ENCODE measurements at places on chromosomes 7 and 10.
A peak's percentile ranks its signal among the peaks of the same experiment; 100 is the strongest.

DNA sequence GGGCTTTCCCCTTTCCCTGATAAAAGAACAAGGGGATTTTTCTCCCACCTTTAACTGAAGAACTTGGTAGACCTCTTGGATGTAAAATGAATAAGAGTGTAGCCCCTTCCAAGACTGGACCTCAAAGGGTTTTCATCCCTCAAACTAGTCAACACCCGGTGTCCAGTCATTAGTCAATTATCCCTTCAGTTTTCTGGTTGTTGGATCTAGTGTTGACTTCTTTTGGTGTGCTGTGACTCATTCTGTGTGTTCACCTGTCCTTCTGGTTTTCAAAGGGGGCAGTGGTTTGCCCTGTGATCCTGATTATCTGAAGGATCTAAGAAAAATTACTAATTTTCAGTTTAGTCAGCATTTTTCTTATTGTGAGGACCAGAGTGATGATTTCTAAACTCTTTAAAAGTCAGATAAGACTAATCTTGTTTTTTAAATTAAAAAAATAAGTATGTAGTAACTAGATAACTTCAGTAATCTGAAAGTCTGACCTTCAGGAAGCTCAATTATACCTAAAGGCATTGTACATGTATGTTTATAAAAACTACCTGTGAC, 583.5 kb downstream of the CNTNAP2 start:
- DNase-seq, result no peak

DNA sequence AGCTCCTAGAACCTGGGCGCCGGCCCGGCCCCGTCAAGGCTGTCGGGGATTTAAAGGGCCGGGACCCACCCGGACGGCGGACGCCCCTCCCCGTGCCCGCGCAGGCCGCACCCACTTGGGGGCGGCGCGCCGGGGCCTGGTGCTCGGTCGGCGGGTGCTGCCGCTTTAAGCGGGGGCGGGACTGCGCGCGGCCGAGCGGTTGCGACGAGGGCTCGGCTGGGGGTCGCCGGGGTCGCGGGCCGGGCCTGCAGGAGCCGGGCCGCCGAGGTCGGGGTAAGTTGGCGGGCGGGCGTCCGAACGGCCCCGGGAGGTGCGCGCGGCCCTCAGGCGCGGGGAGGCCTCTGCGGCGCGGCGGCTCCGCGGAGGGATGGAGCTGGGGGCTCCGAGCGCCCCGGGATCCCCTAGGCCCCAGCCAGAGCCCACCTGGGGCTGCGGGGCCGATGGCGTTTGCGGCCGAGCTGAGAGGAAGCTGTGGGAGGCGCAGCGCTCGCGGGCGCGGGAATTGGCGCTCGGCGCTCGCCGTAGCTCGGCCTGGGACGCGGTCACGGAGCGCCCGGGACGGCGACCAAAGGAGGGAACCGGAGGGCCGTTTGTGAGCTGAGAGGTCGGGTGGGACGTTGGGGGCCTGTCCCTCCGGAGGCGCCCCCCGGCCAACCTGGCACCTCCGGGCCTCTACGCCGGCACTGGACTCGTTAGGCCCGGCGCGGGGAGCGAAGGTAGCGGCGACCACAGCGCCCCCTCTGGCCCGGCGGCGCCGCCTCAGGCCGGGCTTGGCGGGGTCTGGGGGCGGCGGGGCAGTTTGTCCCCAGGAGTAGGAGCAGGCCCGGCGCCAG, at the start of gene TRRAP:
TRRAP (plus strand) TSS at position 168 of the 833 bp plus-strand sequence. CDS start 2,619 bp downstream, outside the sequence.
- DNase-seq, result peak; percentile 61

- peak; percentile 45 for DNase-seq
Measured at GRCh38 chr7:14380881-14381280, 391.4 kb upstream of the ETV1 start.

DNA sequence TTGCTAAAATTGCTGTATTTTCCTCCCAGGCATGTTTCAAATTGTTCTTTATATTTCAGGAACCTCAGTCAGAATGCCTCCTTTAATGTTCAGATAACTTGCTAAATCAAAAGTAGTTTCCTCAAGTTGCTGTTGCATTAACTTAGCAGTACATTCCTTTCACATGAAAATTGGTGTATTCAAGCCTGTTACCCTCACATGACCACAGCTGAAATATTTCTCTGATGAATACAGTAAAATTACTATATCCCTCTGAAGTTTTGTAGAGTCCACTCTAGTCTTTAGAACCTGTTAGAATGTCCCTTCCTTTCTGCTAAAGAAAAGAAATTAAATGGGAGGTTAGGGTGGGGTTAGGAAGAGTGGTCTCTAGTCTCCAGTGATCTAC, 24.5 kb upstream of the C1GALT1 start:
- DNase-seq, result peak; percentile 94

DNA sequence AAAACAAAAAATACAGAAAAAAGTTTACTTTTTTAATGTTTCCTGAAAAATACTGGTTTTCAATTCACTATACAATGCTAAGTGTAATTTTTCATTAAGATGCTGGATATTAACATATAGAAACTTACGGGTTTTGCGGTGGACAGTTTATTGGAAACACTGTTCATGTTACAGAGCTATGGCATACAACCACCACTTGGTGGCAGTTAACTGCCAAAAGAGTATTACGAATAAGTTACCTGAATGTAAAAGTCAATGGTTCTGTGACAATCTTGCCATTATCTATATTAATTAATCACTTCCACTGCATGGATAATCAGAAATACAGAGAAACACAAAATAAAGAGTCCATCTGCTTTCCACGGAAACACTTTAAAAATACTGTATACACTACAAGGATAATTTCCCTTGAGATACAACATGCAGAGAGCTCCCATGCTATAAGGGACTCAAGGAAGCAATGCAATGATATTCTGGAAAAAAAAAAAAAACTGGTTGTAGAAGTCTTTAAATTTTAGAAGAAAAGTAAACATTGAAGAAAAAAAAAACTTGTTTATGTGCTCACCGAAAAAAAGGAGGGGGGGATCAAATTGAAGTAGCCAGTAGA, 97.0 kb downstream of the TPK1 start:
- DNase-seq, result peak; percentile 3

DNA sequence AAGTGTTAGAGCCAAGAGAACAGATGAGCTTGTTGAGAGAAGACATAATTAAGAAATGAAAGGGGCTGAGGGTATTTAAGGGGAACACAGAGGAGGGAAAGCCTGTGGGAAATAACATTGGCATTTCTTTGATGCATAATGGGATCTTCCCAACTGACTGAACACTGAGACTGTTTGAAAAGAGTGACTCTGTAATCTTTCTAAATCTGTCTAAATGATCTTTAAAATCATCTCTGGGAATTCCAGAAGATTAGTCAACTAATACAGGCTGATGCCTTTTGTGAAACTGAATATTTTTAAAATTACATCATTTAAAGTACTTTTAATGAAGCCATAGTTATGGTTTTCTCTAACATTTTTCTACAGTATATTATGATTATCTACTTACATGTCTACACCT, 17.4 kb upstream of the SLC35G1 start:
- no peak for DNase-seq
